ENCODE measurements at places on chromosomes 1 and 21. TPM values are rescaled to one million over a fixed set of nuclear protein-coding genes. Genes with fewer than 3 reads are reported as not detected.

PITHD1 gene
- total RNA-seq = 40.5 TPM

CLDN19 gene
- not detected for total RNA-seq

PGLYRP4 gene
- not detected for total RNA-seq

TNNI3K gene
- total RNA-seq = 0.66 TPM

MOV10 gene
- total RNA-seq = 42.9 TPM

TMEM200B gene
- 17.7 TPM for total RNA-seq

PDZK1 gene
- 1.5 TPM for total RNA-seq
